Heart right ventricle (tissue), 16 donors: ENCODE measurements at places on chromosomes 5 and 9. TPM values are rescaled to one million over a fixed set of nuclear protein-coding genes. Genes with fewer than 3 reads are reported as not detected.

Gene TCERG1
- total RNA-seq = 20.0 TPM

Gene ARID3C
- not detected for total RNA-seq

GRCh38 chr9:94895668-94896067 lies 169.2 kb downstream of the AOPEP start:
- H3K4me1 ChIP-seq = peaks cover 10% of the 10 kb centered on the region
- no peak overlapping the region for H3K4me3 ChIP-seq
- H3K27ac ChIP-seq = no peak overlapping the region
- no peak for DNase-seq

Gene ADAMTSL1
- 1.8 TPM for total RNA-seq

- peak overlapping the region; percentile 100 for H3K27ac ChIP-seq
- H3K4me1 ChIP-seq = peaks cover 35% of the 10 kb centered on the region
- no peak for DNase-seq
- H3K36me3 ChIP-seq = no peaks in the 10 kb centered on the region
These were observed 1.2 kb upstream of the GPBP1 start for GRCh38 chr5:57172466-57173318.

DNA sequence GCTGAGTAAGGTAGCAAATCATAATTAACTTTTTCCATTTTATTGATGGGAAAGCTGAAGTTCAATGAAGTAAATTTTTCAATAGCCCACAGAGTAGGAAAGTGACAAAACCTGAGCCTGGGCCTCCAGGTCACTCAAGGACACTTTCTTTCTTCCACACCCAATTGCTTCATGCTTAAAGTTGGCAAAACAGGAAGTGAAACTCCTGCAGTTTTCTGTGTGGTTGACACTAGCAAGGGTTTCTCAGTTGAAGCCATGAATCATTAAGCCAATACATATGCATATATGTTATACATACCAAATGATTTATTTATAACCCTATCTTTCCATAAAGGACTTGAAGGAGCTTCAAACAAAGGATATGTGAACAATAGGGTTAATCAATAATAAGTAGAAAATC lies 13.9 kb downstream of the TLR4 start:
- H3K27ac ChIP-seq = no peak overlapping the region
- H3K27me3 ChIP-seq = no peaks in the 10 kb centered on the region
- H3K4me3 ChIP-seq = no peak overlapping the region
- H3K4me1 ChIP-seq = peaks cover 73% of the 10 kb centered on the region

Gene LCN6
- total RNA-seq = 1.8 TPM

DNA sequence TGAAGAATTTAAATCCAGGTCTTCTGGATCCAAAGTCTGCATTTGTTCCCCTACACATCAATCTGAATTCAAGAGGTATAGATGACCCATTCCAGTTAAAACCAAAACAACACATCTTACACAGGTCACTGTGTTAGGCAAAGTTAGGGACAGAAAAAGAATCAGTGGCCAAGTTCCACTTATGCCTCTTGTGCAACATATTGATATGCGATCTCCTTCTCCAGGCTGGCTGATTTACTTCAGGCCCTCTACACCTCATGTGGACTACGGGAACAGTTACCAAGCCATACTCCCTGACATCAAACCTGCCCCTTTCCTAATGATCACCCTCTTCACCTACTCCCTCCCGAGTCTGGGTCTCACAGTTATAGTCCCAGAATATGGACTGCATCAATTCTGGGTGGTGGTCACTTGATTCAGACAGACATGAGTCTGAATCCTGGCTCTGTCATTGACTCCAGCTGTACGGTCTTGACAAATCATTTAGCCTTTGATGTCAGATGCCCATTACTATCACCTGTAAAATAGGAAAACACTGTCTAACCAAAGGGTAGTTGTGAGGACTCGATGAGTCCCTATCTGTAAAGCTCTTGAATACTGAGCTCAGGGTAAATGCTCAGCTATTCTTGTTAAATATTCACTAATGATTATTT lies 26.0 kb downstream of the GOLGA1 start:
- H3K4me1 ChIP-seq = no peaks in the 10 kb centered on the region
- no peak overlapping the region for H3K27ac ChIP-seq
- H3K4me3 ChIP-seq = no peak overlapping the region
- peaks cover 18% of the 10 kb centered on the region for H3K36me3 ChIP-seq

- peaks cover 17% of the 10 kb centered on the region for H3K4me1 ChIP-seq
- H3K27me3 ChIP-seq = no peaks in the 10 kb centered on the region
- no peak overlapping the region for H3K27ac ChIP-seq
- peak; percentile 45 for DNase-seq
- peaks cover 12% of the 10 kb centered on the region for H3K36me3 ChIP-seq
- no peak overlapping the region for H3K4me3 ChIP-seq
These were observed 118.7 kb downstream of the DROSHA start for GRCh38 chr5:31413030-31413812.

GRCh38 chr9:73911804-73912203 lies 585.3 kb upstream of the RORB start:
- H3K27me3 ChIP-seq = no peaks in the 10 kb centered on the region
- H3K4me3 ChIP-seq = no peak overlapping the region
- no peak overlapping the region for H3K27ac ChIP-seq
- DNase-seq = no peak
- no peaks in the 10 kb centered on the region for H3K36me3 ChIP-seq

DNA sequence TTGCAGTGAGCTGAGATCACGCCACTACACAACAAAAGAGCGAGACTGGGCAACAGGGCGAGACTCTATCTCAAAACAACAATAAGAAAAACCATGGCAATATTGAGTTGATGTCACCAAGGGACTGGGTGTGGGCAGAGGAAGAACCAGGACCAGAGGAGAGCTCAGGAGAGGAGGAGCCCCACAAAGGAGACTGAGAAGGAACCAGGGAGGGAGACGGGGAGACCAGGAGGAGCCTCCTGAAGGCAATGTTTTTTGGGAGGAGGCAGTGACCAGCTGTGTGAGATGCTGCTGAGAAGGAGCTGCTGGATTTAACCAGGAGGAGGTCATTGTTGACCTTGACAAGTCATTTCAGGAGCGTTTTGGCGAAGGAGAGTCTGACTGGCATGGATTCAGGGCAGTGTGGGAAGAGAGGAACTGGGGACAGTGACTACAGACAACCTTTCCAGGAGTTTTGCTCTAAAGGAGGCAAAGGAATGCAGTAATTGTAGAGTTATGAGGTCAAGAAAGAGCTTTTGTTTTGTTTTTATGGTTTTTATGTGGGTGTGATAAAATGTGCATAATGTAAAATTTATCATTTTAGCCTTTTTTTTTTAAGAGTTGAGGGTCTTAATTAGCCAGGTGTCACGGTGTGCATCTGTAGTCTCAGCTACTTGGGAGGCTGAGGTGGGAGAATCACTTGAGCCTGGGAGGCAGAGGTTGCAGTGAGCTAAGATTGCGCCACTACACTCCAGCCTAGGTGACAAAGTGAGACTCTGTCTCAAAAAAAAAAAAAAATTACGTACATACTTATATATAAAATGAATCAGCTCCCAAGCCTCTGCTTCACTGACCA lies 17.9 kb downstream of the TRUB2 start:
- H3K4me1 ChIP-seq = peaks cover 8% of the 10 kb centered on the region
- no peaks in the 10 kb centered on the region for H3K27me3 ChIP-seq
- H3K27ac ChIP-seq = no peak overlapping the region
- H3K36me3 ChIP-seq = no peaks in the 10 kb centered on the region

DNA sequence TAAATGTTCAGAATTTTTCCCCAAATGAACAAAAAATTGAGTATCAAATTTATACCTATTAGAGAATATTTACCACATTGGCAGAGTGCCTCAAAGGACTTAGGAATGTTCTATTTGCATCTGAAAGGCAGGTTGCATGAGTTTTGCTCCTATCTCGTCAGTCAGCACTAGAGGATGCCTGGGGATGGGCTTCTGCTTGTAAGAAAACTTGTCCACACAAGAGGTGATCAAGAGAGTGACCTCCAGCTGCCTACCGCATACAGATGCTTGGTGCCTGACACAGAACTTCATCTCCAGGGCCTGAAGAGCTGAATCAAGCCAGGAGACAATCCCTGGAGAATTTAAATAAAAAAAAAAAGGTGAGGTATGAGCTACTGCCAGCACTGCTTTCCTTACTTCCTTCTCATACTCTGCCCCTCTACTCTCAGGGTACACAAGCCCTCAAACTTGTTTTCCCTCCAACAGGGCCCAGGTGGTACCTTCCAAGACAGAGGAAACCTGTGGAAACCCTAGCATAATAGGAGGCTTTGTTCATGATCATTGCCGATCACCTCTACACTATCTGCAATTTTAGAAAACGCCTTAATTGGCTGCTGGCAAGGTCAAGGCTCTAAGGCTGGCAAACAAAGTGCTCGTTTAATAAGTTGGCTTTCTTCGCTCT lies 166.6 kb downstream of the ELAVL2 start:
- H3K36me3 ChIP-seq = no peaks in the 10 kb centered on the region
- H3K27me3 ChIP-seq = no peaks in the 10 kb centered on the region
- H3K27ac ChIP-seq = no peak overlapping the region
- H3K4me1 ChIP-seq = no peaks in the 10 kb centered on the region

Gene LCN9
- total RNA-seq = not detected

- H3K4me3 ChIP-seq = no peak overlapping the region
- H3K36me3 ChIP-seq = no peaks in the 10 kb centered on the region
These were observed 149.2 kb upstream of the CDKN2B start for GRCh38 chr9:22158271-22158670.

GRCh38 chr9:68711281-68711680 lies 6.2 kb downstream of the PIP5K1B start:
- peaks cover 34% of the 10 kb centered on the region for H3K4me1 ChIP-seq
- H3K4me3 ChIP-seq = no peak overlapping the region
- H3K27me3 ChIP-seq = no peaks in the 10 kb centered on the region
- H3K36me3 ChIP-seq = no peaks in the 10 kb centered on the region
- no peak overlapping the region for H3K27ac ChIP-seq

DNA sequence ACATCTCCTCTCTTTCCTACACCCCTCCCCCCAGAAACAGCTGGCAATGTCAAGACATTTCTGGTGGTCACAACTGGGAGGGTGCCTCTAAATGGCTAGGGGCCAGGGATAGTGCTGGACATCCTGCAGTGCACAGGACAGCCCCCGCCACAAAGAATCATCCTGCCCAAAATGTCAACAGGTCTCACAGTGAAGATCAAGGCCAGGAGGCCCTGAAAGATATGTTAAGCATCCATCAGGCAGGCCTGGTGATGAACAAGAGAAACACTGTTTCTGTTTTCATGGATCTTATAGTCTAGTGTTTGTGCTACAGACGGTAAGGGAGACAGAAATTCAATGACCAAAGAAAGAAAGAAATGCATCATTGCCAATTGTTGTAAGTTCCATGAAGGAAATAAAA lies 45.9 kb downstream of the WWC1 start:
- no peak overlapping the region for H3K4me3 ChIP-seq
- H3K4me1 ChIP-seq = no peaks in the 10 kb centered on the region
- no peak for DNase-seq
- H3K36me3 ChIP-seq = no peaks in the 10 kb centered on the region

Gene NR5A1
- total RNA-seq = not detected

DNA sequence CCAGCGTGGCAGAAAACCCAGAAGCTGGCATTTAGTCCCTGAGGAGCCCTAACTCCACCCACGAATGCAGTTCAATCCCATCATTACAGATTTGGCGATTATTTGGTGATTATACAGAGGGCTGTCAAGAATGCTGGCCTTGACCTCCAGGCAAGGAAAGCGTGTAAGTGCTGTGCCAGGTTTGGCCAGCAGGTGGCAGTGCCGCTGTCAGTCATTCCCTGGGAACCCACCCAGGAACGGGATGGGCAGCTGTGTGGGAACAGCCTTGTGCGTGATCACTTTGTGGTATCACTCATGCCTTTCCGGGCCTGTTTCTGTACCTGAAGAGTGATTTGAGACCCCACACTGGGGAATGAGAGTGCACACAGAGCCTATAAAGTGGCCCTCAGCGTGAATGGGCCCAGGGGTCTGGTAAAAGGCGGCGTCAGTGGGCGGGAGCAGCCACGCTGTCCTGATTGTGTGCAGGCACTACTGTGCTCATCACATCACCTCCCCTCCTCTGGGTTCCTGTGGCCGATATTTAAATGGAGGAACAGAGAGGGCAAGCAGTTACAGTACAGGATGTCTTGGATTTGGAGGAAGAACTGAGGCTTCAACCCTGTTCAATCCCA lies 215.6 kb downstream of the ROR2 start:
- no peaks in the 10 kb centered on the region for H3K36me3 ChIP-seq
- peaks cover 6% of the 10 kb centered on the region for H3K4me1 ChIP-seq
- H3K27ac ChIP-seq = no peak overlapping the region
- H3K27me3 ChIP-seq = no peaks in the 10 kb centered on the region
- peak; percentile 77 for DNase-seq

DNA sequence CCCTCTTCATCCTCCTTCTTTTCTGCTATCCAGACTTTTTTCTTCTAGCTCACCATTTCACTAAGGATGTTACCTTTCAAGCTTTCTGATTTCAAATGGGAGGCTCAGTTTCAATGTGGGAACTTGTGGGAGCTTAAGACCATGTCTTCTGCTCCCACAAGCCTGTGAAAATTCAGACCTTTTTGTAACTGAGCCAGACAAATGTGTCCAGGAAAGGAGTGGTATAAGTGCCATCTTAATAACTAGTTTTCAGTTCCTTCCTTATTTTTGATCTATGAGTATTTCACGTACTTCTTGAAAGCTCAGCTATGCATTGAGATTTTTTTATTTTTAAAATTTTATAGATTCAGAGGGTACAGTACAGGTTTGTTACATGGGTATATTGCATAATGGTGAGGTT lies 4.6 kb upstream of the ERCC6L2 start:
- H3K4me1 ChIP-seq = peaks cover 11% of the 10 kb centered on the region
- no peaks in the 10 kb centered on the region for H3K27me3 ChIP-seq
- no peak overlapping the region for H3K27ac ChIP-seq
- no peak for DNase-seq

GRCh38 chr9:108468364-108468763 lies 387.4 kb downstream of the ACTL7B start:
- H3K4me3 ChIP-seq = no peak overlapping the region
- no peak overlapping the region for H3K27ac ChIP-seq
- H3K36me3 ChIP-seq = no peaks in the 10 kb centered on the region
- DNase-seq = no peak
- no peaks in the 10 kb centered on the region for H3K27me3 ChIP-seq
- H3K4me1 ChIP-seq = peaks cover 6% of the 10 kb centered on the region

Gene TOR4A
- total RNA-seq = 18.6 TPM

DNA sequence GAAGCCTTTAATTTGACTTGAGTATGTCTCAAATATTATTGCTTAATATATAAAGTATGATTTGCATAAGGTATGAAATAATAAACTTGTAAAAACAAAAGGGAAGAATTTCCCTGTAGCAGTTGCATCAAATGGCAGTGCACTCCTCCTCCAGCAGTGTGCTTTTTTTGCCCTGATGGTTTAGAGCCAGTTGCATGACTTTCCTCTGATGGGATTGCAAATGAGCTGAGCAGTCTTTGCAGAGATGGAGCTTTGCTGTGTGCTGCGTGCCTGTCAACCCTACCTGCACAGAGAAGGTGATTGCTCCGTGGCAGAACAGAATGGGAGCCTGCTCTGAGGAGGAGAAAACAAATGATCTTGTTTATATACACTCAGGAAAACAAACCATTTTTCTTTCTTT lies 22.7 kb upstream of the CATSPER3 start:
- H3K36me3 ChIP-seq = no peaks in the 10 kb centered on the region
- no peaks in the 10 kb centered on the region for H3K4me1 ChIP-seq
- H3K4me3 ChIP-seq = no peak overlapping the region
- DNase-seq = no peak
- no peaks in the 10 kb centered on the region for H3K27me3 ChIP-seq
